Cerebellar cortex (tissue), 1 donor: ENCODE measurements at places on chromosomes 13 and 19.

DNA sequence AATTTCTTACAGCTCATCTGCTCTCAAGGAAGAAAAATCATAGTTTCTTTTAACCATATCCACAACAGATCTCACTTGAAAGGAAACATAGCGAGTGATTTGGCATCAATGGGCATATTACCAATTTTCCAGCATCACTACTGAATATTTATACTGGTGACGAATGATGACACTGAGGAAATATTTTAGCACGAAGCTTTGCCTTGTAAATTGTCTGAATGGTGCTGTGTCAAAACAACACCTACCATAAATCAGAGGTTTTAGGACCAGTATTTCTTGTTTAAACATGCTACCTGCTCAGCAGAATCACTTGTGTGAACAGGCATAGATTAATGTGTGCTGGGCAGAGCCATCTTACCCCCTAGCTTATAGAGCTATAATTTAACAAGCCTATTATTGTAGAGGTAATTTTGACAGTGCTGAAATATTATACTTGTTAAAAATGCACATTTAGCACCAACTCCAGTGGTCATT, 146.8 kb downstream of the ABCC4 start:
- DNase-seq: no peak

DNA sequence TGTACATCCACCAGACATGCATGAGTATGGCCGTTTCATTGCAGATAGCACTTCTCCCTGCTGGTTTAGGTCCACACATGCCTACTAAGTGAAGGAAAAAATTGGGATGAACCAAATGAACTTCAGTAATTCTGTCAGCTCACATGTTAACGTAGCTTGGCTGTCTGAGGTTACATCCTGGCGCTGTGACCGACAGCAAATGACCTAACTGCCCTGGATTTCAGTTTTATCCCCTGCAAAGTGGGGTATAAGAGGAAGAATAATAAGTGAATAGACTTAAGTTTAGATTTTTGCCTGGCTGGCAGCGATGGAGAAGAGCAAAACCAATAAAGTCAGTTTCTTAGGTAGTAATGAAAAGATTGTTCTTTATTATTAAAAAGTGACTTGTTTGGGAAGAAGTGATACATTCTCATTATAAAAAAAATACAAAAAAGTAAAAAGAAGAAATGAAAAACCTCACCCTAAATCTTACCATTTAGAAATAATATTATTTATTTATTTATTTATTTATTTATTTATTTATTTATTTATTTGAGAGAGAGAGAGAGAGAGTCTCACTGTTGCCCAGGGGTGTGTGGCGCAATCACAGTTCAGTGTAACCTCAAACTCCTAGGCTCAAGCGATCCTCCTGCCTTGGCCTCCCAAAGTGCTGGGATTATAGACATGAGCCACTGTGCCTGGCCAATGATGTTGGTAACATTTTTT, 4.2 kb upstream of the RNF113B start:
- no peak for DNase-seq

GRCh38 chr19:29372461-29372860, 153.3 kb upstream of the VSTM2B start:
- no peak for DNase-seq

- DNase-seq: no peak
Observed at GRCh38 chr13:30396434-30397075, 25.7 kb upstream of the UBE2L5 start.

DNA sequence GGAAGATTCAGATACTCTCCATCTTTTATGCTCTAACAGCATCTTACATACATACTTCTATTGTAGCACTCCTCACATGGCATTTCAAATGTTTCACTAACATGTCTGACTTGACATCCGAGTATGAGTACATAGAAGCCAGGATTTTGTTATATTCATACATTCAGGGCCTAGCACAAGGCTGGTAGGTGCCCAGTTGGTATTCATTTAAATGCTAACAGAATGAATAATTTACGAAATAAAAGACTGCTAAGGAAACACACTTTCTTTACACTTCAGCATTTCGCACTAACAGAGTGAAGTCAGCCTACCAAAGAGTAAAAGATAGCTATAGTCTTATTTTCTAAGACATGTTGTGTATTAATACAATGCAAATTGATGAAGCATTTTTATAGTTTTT, 67.8 kb upstream of the FBXL3 start:
- DNase-seq: no peak

GRCh38 chr13:102584434-102584833, 12.4 kb upstream of the TPP2 start:
- no peak for DNase-seq

DNA sequence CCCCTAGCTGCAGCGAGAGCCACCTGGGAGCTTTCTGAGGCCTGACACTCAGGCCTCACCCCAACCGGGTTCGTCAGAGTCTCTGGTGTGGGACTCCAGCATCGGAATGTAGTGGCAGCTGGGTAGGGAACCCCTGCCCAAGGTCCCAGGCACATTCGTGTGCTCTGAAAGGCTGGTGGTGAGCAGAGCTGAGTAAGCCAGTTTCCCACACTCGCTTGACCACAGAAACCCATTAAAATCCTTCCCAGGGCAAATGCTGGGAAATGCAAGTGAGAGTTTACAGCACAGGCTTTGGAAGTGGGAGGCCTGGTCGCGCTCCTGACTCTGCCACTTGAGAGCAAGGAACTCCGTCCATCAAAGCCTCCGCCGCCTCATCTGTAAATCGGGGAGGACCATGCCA, 4.2 kb downstream of the TRAPPC6A start:
- DNase-seq: no peak

GRCh38 chr13:78960881-78961280, 301.9 kb upstream of the OBI1 start:
- DNase-seq: no peak
